Mesenchymal stem cell (in vitro differentiated cells and primary cell): ENCODE measurements at places on chromosomes 3 and 15.
A peak's percentile ranks its signal among the peaks of the same experiment; 100 is the strongest.

GRCh38 chr3:179288845-179289244 is 34.0 kb upstream of the ZNF639 start:
- no peak for DNase-seq

DNA sequence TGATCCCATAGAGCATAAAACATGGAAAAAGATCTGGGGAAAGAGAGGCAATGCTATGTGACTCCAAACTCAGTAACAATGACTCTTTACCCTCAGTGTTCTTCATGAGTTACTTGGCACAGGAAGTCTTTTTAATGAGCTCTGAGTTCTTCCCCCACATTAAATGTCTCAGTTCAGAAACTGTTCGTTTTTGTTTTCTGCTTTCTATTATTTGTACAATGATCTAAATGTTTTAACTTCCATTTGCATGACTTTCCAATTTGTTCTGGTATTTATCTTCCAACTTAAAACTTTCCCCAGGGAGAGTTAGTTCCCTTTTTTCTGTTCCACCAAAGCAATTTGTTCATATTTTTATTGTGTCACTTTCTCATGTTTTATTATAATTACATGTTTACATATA is 177.0 kb upstream of the ZBTB20 start:
- DNase-seq: no peak

- DNase-seq: no peak
Measured at GRCh38 chr3:79233431-79234060, 534.3 kb downstream of the ROBO1 start.

GRCh38 chr15:68795298-68795848 is 25.3 kb downstream of the ANP32A start:
- peak; percentile 73 for DNase-seq

DNA sequence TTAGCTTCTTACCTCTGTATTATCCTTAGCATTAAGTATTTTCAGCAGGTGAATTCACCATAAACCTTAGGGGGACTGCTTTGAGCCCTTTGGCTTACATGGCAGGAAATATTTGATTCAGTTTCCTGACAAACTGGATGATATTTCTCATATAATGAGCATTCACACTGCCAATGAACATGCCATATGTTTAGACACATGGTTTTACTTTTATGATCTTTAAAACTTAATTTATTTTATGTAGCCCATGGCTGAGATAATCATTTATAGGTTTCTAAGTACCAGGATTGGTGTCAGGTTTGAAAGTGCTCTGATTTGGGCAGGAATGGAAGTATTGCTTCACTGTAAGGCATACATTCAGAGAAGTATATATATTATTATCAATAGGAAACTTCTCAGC is 319.1 kb downstream of the ZPLD1 start:
- DNase-seq: no peak

- no peak for DNase-seq
Measured at GRCh38 chr3:150264561-150265279, 143.4 kb upstream of the TSC22D2 start.

- no peak for DNase-seq
Measured at GRCh38 chr3:116067326-116067725, 378.0 kb downstream of the LSAMP start.

- DNase-seq: no peak
Measured at GRCh38 chr3:195558602-195559001, 15.5 kb upstream of the PPP1R2 start.

- no peak for DNase-seq
Measured at GRCh38 chr3:140748903-140749302, 71.0 kb downstream of the TRIM42 start.

GRCh38 chr15:79973456-79974195 is 2.6 kb upstream of the BCL2A1 start:
- DNase-seq: no peak

DNA sequence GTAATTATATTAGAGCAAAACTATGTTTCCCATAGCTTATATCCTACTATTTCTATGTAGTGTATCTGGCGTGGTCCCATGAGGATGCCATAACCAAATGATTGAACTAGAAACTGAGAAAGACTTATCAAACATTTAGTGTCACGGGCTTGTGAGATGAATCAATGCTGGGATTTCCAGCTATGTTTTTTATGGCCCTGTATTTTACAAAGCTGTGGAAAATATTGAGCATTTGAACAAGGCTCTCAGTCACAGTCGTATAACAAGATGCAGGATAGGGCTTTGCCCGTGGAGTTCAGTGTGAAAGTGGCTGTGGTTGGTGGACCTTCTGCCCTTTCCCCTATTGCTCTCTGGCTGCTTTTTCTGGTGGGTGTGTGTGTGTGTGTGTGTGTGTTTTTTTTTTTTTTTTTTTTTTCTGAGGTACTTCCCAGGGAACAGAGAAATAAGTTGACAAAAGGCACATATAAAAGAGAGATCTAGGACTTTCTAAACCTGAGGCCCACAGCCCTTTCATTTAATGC is 60.7 kb downstream of the CACNA1D start:
- DNase-seq: no peak

DNA sequence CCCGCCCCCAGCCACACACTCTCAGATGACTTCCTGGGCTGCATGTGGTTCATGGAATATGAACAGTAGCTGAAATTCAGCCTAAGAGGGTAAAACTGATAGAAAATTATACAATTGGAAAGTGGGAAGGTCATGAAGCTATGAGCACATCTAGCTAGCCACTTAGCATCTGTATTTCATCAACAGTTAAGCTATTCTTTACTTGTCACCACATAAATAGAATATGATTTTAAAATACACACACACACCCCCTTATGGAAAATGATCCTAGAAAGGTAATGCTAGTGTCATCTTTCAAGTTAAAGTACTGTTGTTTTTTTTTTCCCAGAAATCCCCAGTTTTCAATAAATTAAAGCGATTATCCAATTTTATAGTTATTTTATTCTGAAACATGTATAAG is 3.6 kb downstream of the MAP4 start:
- no peak for DNase-seq

- DNase-seq: peak; percentile 15
Measured at GRCh38 chr3:189144645-189145044, 27.1 kb upstream of the TPRG1 start.

DNA sequence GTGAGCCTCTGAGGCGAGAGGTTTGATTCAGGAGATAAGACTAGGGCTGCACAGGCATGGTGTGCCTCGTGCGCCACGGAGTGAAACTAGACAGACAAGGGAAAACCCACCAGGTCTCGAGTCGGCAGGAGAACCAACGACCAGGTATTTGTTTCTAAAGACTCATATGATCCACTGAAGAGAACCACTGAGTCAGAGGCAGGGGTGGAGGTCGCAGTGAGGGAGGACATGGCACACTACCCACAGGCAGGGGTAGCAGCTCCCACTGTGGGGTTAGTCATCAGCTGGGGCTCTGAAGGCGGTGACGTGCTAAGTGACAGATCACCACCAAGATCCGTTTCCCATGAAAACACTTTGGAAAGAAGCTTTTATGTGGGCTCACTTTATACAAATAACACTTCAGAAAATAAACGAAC is 45.7 kb downstream of the CHSY1 start:
- peak; percentile 89 for DNase-seq

- DNase-seq: no peak
Measured at GRCh38 chr15:95439922-95440376, 890.6 kb upstream of the NR2F2 start.

DNA sequence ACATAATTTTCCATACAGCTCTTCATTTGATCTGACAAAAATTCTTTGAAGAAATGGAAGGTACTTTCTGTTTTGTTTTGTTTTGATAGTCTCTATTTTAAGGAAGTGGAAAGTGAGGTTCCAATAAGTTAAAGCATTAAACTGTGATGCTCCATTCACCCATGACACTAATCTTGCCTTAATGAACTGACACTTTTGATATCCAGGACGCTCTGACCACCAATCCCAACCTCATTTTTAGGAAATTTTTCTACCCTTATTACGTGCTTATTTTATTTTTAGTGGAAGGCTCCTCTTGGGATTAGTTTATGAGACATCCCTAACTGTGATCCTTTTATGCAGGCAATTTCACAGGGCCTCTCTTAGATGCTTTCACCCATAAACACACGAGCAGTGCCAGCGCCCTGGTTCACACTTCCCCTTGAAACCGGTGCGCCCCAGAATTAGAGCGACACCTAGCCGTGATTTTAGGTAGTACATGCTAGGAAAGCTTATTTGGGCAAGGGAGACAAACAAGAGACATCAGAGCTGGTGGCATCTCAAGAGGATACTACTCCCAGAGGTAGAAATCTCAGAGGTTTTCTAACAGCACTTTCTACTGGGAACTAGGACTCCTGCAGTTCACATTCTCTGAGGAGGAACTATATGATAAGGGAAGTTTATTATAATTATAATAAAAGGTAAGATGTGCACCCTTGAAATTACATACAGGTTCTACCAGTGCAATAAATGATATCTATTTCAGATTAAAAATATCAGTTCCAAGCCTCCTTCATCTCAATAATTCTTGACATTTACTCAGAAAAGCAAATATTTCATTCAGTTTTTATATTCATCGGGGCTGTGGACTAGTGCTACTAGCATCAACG is 173.9 kb downstream of the SLC9A9 start:
- peak; percentile 74 for DNase-seq

GRCh38 chr3:196688349-196688748 is 23.7 kb downstream of the CEP19 start:
- DNase-seq: peak; percentile 81

DNA sequence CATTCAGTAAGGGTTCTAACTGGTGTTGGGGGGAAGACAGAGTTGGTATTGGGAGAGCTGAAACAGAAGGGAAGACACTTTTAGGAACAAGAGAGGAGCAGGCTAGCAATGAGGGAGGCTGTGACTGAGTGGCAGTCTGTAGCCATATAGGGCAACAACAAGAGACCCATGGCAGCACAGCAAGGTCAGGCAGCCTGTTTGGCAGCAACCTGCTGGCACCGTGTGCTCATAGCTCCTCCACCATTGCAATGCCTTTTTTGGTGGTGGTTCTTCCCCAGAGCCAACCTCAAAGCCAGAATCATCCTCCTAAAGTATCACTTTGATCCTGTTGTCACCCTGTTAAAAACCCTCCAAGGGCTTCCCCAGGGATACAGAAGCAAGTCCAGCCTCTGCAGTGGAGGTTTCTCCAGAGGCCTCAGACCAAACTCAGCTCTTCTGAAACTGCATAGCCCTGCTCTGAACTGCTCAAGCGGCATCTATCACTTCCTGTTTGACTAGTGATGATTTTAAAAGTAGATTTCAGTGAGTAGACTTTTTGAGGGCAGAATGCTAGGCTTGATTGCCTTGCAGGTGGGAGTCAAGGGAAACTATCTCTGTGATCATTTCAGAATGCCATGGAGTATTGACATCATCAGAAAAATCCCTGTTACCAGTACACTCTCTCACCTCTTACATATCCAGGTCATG is 176.9 kb downstream of the STAC start:
- no peak for DNase-seq

DNA sequence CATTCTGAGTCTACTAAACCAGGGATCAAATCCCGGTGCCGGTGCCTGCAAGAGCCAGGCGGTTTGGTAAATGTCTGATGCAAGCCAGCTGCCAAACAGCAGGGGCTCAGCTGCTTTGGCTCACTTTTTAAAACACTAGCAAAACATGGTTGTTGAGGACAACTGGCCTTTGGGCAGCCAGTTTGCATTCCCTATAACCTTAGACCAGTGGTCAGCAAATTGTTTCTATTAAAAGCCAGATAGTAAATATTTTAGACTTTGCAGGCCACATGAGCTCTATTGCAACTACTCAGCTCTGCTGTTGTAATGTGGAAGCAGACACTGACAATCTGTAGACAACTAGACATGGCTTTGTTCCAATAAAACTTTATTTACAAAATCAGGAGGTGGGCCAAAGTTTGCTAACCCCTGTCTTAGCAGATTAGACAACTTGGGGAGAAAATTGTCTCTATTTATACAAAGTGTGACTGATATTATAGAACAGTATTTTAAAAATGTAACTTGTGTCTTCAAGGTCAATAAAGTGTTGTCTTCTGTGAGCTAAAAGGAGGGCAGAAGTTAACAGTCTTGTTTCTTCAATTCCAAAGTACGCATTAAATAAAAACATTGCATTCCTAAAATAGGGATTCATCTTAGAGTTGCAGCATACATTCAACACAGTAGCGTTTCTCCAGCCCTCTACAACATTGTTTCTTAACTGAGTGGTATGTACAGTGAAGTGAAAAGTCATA is 67.6 kb downstream of the SSUH2 start:
- DNase-seq: peak; percentile 92

GRCh38 chr3:143443851-143444331 is 324.3 kb downstream of the CHST2 start:
- peak; percentile 98 for DNase-seq

DNA sequence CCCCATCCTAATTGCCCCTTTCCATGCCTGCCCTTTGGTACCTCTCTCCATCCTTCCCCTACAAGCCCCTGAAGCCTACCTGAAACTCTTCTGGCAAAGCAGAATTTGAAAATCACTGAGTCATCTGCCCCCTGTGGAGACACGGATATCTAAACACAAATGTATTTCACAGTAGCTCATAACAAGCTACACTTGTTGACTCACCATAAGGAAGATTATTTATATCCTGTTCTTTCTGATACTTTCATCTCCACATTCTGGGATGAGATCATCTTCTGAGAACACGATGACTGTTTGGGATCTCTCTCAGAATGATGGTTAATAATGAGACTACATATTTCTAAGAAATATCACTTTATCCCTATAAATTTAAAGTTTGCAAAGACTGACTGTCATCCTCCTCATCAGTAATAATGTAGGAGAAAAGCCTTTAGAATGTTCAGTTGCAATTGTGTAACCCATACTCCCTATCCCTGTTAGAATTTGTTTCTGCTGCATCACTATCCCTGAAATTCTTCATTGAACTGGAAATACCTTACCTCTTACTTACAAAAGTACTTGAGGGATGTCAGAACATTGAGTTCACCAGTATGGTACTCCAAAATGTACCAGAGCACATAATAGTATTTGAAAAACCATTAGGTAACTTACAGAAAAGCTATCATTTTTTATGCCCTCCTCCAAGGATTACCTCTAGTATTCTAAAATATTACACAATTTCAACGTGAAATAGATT is 116.1 kb upstream of the IL12A start:
- DNase-seq: peak; percentile 90

DNA sequence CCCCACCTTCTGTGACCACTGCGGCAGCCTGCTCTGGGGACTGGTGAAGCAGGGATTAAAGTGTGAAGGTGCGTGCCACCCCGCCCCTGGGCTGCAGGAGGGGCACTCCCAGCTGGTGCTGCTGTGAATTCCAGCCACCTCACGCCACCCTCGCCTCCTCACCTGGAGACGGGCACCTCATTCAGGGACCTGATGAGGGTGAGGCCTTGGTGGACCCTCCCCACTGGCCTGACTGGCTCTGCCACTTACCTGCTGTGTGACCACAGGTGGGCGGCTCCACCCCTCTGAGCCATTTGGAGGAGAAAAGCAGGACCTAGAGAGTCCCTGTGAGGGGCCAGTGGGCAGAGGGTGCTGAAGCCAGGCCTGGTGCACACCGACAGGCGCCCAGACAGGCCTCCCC is 22.5 kb downstream of the PRKCD start:
- no peak for DNase-seq
